ENCODE measurements at places on chromosomes 12 and 14.

GRCh38 chr12:103016381-103016780, 58.9 kb downstream of the ASCL1 start:
- DNase-seq: no peak

DNA sequence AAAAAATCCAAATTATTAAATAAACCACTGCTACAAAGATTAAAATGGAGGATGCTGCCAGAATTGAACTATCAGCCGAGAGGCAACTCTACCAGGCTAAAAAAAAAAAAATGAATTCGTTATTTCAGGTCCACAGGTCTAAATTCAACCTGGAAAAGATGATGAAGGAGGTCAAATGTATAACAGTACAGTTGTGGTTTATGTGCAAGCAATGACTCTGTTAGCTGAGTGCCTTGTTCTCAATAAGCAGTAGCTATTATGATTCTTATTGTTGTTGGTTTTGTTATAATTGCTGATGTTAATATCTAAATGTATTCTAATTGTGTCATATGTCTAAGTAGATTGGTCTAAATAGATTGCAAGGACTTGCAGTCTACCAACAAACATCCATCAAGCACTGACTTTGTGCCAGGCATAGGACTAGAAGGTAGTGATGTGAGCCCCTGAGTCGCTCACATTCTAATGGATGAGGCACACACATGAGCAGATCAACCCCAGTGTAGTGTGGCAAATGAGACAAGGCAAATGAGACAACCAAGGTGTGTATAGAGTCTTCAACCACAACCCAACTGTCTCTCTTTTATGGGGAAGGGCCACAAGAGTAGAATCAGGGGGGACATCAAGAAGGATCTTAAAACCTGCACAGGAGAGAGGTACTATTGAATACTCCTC, 77.0 kb upstream of the PLEKHG7 start:
- DNase-seq: no peak

GRCh38 chr14:36430662-36431084, 89.4 kb downstream of the NKX2-1 start:
- DNase-seq: no peak

GRCh38 chr14:106185837-106186233, 659.5 kb downstream of the TMEM121 start:
- peak; percentile 74 for DNase-seq

- no peak for DNase-seq
These were observed 219.4 kb downstream of the CNTN1 start for GRCh38 chr12:40911676-40912075.

GRCh38 chr12:49789992-49790391, 38.2 kb downstream of the NCKAP5L start:
- DNase-seq: no peak

DNA sequence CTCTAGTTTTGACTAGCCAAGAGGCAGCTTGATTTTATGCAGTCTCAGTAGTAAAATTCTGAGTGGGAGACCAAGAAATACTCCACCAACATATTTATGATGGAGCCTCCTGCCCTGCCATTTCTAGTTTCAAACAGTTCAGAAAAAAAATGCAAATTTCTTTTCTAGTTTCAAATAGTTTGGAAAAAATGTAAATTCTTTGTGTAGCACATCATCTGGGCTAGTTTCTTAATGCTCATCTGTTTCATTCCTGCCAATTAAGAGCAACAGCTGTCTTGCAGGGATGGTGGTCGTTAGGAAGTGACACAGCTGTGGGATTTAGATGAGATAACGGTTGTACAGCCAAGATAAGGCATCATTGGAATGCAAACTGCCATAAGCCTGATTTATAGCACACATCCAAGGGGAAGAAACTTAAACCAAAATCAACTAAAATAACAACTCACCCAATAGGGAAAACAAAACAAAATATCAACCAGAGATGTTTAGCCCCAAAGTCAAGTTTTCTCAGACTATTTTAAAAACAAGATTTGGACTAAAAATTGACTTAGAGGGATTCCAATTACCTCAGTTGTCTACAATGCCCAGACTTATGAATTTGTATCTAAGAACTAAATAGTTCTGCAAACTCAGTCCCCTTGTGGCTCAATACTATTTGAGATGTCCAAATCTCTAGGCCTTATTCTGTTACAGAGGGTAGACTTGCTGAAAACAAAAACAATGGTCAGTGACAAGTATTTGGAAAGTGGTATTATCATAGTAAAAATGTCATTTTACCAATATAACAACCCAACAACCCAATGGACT, 291.3 kb upstream of the ATP2B1 start:
- no peak for DNase-seq

- DNase-seq: no peak
These were observed 441.0 kb downstream of the FUT8 start for GRCh38 chr14:65853407-65853955.

DNA sequence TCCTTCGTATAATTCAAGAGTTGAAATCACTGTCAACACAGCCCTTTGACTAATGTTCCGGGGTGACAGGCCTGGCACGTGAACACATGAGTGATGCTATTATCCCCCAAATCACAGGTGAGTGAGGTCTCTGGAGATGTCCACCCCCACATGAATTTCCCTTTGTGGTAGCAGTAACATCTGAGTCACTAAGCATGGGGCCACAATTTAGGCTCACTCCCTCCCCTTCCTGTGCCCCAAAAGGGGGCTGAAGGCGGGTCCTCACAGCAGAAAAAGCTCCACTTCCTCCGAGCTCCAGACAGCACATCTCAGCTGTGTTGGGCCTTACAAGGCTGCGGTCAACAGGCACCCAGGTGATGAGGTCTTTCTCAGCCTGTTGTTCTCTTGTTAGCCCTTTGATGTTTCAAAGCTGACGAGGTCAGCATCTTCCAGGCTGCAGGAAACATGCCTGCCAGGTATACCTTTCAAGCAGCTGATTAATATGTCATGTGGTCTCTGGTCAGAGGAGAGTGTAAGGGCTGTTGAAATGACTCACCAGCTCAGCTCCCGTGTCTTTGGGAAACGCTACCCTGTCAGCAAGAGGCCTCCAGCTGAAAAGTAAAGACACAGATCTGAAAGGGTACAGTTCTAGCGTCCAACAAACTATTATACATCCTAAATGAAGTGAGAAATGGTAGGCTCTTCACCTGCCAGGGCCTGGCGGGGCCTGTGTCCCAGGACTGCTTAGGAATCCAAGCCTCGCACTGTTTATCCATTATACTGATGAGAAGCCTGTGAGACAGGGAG, 107.3 kb downstream of the ZFP36L1 start:
- DNase-seq: peak; percentile 88

DNA sequence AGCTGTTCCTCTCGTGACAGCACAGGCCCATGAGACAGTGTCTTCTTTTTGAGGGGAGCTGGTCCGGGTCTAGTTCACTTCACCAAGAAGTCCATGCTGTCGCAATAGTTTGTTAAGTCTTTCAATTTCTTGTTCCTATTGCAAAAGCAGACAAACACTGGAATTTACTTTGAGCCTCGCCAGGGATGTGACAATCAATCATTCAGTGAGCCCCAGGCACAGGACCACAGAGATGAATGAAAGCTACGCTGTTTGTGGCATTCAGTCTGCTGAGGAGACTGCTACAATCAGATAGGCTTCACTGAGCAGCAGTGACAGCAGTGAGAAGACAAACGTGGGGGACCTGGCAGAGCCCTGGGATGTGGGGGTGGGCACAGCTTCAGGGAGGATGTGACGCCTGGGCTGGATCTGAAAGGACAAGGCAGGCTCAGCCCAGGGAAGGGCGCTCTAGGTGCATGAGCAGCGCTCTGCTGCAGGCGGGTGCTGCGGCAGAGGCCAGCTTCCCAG, 35.5 kb downstream of the TCTN1 start:
- DNase-seq: no peak

DNA sequence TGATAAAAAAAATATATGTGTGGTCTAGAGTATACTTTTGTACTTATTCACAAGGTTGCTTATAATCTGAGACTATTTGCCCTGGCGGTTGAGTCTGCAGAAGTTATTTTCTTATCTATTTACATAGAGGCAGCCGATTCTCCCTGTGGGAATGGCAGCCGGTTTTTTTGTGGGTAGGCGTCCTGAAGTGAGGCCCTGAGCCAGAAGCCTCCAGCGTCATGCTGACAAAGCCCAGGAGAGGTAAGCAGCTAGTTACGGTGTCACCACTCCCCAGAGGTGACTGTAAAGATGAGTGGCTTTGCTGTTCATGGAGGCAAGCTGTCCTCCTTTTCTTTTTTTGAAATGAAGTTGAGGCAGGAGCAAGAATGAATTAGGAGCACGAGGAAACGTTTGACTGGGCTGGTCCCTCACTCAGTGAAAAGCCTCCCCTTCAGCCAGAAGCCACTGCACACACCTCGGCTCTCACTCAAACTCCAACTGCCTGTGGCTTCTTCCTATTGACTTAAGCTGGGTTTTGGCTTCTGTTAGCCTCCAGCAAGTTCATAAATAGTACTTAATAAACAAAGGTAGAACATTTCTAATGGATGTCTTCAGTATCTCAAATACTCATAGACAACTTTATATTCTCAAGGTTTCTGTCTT, 21.5 kb downstream of the PAX9 start:
- no peak for DNase-seq

DNA sequence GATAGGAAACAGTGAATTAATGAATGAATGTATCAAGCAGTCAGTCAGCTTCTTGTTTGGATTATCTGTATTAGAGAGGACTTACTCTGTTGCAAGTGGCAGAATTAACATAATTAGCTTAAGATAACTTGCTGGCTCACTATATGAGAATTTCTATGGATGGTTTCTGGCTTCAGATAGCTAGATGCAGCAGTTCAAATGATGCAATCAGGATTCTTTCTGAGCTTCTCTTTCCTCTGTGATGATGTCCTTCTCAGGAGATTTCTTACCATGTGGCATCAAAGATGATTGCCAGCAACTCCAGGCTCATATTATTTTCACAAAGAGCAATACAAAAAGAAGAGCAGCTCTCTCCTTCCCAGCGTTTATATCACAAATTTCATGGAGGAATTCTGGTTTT, 30.7 kb downstream of the FRMD6 start:
- no peak for DNase-seq

DNA sequence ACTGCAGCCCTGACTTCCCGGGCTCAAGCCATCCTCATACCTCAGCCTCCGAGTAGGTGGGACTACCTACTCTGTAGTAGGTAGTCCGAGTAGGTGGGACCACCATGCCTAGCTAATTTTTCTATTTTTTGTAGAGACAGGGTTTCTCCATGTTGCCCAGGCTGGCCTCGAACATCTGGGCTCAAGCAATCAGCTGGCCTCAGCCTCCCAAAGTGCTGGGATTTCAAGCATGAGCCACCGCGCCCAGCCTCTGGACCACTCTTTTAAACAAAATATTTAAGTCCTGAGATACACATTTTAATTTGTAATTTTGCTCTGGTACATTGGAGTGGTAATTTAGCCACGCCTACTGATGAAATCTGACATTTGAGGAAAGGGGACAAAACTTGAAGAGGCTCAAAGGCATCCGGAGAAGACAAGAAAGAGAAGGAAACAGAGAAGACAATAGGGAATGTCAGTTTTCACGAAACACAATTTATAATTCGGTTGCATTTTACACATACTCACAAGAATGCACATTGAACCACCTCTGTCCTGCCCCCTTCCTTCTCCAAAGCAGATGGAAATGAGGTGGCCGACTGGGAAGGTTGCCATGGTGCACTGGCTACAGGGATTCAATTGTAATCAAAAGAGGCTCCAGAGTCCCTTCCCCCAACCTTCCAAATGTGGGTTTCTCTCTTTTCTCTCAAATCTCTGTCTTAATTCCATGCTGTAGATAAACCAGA, 9.7 kb upstream of the TUBA1A start:
- no peak for DNase-seq

DNA sequence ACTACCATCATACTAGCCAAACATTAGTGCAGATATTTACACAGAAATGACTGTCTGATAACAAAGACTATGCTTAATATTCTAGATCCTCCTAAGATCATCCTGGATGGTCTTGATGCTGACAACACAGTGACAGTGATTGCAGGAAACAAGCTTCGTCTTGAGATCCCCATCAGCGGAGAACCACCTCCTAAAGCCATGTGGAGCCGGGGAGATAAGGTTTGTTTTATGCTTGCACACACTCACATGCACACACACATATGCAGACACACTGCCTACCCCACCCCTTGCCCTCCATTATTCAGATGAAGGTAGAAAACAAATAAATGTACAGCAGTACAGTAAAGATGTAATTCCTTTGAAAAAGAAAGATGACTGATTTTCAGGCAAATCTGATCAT, 44.4 kb upstream of the CHPT1 start:
- no peak for DNase-seq

DNA sequence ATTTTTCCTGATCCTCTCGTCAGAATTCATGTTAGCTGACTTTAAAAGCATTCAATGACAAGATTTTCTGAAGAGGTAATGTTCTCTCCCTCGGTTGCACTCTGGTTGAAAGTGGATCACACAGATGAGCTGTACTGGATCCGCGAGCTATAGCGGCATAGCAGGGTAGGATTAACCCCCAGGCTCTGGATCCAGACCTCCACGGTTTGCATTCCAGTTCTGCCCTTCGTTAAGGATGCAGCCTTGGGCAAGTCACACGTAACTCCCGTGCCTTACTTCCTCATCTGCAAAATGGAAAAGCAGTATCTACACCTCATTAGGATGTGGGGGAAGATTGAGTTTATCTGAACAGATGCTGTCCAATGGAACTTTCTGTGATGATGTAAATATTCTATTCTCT, 13.8 kb downstream of the CCDC92 start:
- DNase-seq: no peak

DNA sequence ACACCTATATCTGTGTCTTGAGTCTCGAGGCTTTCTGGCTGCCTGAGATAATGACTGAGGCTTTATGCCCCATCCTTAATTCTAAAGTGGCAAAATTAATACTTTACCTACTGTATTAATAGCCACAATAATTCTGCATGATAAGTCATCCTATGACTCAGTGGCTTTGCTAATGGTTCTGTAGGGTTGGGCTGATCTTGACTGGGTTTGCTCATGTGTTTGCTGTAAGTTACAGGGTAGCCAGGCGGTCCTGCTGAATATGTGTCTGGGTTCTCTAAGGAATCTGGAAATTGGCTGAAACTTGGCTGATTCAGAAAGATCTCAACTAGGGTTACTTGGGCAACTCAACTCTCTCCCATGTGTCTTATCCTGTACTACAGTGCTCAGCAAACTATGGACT, 21.7 kb downstream of the MGST1 start:
- no peak for DNase-seq

- peak; percentile 67 for DNase-seq
These were observed 366.5 kb upstream of the OR4E1 start for GRCh38 chr14:22039938-22040780.

DNA sequence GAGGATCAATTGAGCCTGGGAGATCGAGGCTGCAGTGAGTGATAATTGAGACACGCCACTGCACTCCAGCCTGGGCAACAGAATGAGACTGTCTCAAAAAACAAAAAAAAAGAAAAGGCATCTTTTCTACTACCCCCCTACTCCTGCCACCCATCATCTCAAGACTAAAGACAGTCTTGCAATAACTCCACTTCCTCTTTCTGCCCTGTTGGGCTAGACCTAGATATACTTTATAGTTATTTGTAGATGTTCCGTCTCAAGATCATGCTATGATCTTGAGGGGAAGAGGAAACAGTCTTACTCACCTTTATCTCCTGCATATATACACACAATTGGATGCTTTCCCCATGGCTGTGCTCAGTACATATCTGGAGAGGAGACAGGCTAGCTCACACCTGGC, 12.1 kb upstream of the ESPL1 start:
- no peak for DNase-seq
